ENCODE measurements at places on chromosomes 3 and 15. TPM values are rescaled to one million over a fixed set of nuclear protein-coding genes. Genes with fewer than 3 reads are reported as not detected.

- DNase-seq = peak; percentile 52
Observed at GRCh38 chr3:130755666-130756065, 9.0 kb upstream of the PIK3R4 start.

DNA sequence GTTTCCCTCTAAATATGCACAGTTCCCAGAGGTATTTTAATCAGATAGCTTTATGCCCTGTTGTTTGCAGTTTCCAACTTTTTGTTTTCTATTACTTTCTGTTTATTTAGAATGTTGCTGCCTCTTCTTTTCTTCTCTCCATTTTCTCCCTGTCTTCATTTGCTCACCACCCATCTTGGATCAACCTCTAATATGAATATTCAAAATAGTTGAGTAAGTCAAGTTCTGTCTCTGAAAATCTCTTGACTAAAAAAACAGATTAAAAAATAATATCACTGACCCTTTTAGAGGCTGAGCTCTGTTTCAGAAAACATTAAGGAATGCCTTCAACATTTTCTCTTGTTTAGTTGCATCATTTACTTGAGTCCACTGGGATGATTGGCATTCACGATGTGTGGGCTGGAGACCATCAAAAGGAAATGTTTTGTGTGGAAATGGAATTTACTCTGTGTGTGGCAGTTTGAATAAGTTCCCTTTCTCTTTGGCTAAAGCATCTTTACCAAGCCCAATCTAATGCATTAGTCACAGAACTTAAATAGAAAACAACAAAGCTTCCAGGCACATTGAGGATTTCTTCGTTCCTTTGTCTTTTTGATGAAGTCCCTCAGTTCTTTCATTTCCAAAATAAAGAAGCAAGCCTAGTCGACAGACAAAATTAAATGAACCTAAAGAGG lies 633.9 kb upstream of the TGFBR2 start:
- DNase-seq = no peak

GRCh38 chr15:70214941-70215635 lies 117.4 kb upstream of the TLE3 start:
- no peak for DNase-seq

DNA sequence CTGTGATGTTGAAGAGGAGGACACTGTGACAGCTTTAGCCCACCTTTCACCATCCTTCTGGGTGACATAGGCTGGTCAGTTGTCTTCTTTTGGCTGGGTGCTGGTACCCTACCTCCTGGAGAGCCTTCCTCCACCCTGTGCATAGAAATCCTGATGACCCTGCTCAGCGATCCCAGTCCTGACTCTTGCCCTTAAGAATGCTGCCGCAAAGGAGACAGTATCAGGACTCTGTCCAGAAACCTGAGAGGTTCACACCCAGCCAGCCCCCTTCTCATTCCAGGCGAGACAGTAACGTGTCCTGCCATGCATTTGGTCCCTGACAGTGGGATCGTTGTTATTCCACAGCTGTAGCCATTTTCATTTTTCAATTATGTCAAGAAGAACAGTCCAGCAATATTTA lies 312.8 kb upstream of the CHRM5 start:
- no peak for DNase-seq

DNA sequence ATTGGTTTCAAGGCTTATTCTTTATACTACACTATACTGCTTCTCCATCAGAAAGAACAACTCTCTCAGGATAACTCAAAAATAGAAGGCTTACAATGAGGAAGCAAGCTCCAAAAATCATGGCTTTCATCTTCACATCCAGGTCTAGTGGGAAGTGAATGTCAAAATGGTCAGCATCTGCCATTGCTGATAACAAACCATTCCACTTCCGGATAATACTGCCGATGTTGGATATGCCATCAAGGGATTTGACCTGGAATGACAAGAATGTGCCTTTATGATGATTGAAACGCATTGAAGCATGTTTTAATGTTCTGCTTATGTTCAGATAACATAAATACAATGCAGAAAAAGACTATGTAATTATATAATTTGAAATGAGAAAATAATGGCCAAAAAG lies 34.0 kb upstream of the PLOD2 start:
- DNase-seq = no peak

DNA sequence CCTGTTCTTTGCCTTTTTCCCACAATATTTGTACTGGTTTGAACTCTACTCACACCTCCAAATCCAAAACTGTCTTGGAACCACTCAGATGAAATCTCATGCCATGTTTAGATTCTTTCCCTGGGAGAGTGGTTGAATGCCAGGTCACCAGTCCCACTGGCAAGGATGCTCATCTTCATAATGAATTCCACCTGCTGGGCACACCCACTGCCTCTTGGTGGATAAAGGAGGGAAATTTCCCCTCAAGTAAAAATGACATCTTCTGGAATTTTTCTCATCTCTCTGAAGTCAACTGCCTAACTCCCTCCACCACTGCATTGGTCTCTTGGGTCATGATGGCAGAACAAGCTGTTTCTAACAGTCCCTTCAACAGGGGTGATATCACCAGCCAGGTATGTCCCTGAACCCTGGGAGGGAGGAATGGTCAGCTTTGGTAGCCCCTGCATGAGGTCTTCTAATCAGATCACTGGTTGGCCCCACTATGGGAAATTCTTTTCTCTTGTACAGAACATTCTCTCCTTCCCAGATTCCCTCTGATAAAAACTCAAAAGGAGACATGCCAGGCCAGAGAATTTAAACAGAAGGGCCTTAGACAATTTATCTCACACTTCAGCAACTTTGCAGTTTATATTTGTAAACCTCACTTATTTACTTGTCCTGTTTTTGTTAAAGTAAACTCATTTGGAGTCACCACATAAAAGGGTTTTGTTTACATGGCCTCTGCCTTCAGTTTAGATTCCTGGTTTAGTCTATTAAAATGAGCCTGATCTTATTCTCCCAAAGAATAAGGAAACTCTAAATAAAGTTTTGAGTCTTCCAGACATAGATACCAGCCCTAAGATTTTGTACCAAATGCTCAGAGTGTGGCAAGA lies 143.4 kb downstream of the WNT5A start:
- no peak for DNase-seq

DNA sequence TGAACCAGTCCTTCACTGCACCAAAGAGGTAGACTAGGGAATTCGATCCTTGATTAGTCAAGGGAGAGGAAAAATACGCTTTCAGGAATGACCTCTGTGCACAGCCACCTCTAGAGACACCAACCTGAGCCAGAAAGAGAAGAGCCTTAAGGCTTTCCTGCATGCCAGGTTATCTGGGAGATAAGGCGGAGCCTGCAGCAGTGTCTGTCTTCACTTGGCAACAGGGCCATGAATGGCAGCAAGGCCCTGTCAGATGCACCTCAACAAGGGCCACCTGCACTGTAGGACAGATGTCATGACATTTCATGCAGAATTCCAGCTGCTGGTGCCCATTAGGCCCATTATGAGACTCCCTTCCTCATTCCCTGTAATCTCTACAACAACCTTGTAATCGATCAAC lies 88.1 kb downstream of the MEX3B start:
- DNase-seq = no peak

DNA sequence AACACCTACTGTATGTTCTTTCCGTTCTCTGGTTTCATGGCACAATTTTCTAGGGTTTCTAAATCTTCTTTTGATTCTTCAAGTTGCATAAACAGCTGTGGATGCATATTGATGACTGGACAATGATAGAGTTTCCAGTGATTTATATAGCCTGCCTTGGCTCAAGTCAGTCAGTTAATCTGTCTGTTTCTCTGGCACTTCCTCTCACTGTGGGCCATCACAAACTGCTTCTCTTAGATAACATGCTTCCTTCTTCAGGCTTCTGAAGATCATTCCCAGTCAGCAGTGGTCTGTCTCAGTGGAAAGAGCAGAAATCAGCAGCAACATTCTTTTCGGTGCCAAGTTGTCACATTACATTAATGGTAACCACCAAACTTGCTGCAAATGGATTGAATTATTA lies 207.2 kb downstream of the RYR3 start:
- no peak for DNase-seq

GRCh38 chr15:41870689-41871081 lies 23.2 kb downstream of the SPTBN5 start:
- no peak for DNase-seq

DNA sequence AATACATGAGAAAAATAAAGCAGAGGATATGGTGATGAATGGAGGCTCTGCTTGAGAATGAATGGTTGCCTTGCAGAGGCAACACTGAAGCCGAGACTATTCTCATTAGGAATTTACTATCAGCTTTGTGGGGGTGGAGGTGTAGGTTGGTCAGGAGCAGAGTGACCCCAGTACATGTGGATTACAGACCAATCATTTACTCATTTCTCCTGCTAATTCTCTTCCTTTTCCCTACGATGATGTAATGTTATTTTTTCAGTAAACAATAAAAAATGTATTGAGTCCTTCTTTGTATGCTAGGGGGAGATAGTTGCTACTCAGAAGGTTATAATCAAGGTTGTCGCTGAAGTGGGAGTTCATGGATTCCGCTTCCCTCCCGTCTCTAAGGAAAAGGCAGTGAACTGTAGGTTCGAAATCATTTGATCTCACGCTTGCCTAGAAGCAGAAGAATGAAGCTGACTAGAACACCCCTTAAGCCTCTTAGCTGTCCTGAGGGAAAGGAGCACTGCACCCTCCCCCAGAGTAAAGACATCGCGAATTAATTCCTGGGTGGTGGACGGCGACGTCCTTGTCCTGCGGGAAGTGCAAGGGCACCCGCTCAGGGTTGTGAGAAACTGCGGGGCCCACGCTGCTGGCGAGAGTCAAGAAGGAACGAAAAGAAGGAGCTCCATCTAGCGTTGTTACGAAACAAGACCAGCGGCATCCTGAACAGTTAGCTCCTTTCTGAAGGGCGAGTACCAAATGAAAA lies 213.2 kb upstream of the PFN2 start:
- peak; percentile 75 for DNase-seq

- DNase-seq = no peak
Observed at GRCh38 chr3:136490646-136491405, 240.7 kb downstream of the PCCB start.

DNA sequence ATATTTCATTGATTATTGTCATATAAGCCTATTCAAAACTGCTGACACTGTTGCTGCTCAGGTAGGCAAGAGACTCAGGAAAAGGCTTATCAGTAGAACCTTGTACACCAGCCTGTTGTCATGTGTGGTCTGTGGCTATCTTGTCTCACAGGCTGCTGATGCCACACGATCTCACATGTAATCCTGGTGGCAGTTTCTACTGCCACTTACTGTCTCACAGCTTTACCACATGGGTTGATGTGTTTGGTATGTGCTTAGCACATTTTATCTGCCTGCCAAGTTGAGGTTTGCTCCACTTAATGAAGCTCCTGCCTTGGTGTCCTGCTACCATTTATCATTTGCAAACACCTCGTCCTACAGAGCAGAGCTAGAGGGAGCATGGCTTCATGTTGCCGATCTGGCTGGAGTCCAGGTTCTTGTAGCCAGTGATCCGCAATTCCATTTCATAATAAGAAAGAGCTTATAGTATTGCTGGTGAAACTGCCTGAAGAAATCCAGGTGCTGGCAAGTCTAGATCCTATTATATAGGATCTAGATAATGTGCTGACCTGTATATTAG lies 637.9 kb downstream of the NLGN1 start:
- no peak for DNase-seq

DNA sequence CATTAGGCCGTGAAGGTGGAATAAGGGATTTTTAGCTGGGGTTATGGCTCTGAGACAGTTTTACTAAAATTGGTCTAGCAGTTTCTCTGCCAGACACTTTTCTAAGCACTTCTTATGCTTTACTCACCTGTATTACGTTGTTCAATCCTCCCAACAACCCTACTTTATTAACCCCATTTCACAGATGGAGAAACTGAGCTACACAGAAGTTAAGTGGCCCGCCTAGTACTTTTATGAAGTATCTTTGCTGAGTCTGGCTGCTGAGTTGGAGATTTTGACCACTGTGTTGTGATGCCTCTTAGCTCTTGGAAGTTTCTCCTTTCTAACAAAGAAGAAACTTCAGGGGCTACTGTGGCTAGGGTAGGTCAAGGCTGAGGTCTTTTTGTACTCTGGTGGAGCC lies 11.5 kb downstream of the LIMD1 start:
- no peak for DNase-seq

DNA sequence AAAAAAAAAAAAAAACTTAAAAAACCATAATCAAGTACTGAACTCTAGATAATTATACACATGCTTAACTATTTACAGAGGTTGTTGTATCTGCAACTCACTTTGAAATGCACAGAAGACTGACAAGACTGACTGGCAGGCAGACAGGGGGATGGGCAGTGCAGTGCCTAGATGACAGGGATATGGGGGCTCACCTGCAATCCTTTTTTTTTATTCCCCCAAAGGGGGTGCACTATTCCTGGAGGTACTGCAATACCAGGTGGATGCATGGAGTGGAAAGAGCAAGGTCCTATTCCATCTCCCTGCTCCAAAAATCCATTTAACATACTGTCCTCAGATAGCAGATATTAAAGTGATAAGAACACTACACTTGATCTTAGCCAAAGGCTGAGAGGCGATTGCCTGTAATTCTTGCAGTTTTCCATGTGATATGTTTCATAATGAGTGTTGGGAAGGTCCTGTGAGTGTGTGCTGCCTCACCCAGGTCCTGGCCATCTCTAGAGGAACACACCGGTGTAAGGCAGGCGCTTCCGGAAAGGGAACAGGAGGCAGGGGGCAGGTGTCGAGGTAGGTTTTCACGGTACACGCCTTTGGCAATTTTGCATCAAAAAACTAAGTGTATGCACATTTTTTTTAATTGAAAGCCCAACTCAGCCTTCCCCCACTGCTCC lies 22.7 kb downstream of the SEC61A1 start:
- DNase-seq = no peak

DNA sequence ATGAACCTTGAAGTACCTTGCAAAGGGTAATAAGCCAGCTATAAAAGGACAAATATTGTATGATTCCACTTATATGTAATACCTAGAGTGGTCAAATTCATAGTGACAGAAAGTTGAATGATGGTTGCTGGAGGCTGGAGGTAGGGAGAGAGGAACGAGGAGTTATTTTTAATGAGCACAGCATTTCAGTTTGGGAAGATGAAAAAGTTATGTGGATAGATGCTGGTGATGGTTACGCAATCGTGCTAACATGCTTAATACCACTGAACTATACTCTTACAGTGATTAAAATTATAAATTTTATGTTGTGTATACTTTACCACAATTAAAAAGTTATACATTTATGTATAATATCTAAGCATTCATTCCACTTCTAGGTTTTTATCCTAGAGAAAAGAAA lies 168.6 kb downstream of the GRM7 start:
- no peak for DNase-seq

CXCR6 gene
- 3.1 TPM for total RNA-seq

ANKRD34C gene
- total RNA-seq = not detected

PSTPIP1 gene
- 12.3 TPM for total RNA-seq

OXTR gene
- total RNA-seq = 0.49 TPM

SNX22 gene
- total RNA-seq = 0.31 TPM

RAD51 gene
- total RNA-seq = 0.68 TPM

CILP gene
- 5.4 TPM for total RNA-seq

Data from ureter (tissue), 1 donor.